ENCODE measurements at places on chromosomes 2 and 18.
A peak's percentile ranks its signal among the peaks of the same experiment; 100 is the strongest.

GRCh38 chr2:205686783-205687640, 4.7 kb downstream of the NRP2 start:
- DNase-seq, result peak; percentile 65

- no peak for DNase-seq
Measured at GRCh38 chr2:139872032-139872431, 1091.8 kb upstream of the NXPH2 start.

GRCh38 chr2:231480781-231481180, 16.5 kb upstream of the NCL start:
- no peak for DNase-seq

- no peak for DNase-seq
Measured at GRCh38 chr2:188365058-188365641, 73.5 kb downstream of the GULP1 start.

DNA sequence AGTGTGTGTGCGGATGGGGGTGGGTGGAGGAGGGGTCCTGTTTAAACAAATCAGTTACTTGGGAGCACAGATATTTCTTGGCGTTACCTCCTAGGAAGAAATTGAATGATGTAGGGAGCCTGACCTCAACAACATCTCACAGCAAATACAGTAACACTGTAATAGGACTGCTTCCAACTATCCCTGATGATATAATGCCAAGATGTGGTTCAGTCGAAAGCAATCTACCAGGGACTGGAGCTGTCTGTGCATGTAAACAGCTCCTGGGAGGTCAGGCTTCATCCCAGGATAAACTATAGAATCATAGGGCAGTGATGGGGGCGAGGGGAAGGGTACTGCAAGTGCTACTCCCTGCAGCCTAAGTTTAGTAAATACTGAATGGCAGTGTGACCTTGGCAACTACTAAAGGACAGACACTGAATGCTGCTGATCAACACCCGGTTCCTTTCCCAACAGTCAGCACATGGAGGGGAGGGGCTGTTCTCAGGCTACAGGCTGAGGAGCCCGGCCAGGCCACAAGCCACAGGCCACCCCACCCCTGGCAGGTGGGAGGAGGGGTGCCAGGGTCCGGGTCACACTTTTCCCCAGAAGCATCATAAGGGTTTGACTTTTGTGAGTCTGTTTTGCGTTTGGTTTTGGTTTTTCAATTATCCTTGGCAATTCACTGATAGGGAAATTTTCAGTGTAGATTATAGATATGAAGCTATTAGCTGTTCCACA, 85.3 kb upstream of the ZNF397 start:
- DNase-seq, result no peak

DNA sequence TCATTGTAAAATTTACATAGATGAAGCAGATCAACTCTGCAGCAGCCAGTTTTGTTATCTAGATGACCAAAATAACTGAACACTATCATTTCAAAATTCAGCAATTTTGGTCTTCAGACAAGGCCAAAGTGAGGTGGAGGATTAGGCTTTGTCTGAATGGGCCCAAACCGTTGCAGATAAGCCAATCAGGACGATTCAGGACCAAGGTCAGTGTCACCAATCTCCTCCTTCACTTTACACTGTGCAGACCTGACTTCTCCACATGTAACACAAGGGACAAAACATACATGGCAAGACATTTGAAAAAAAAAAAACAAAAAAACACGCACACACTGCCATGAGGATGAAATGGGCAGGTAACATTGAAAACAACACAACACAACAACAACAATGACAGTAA, 211.2 kb downstream of the NAPG start:
- DNase-seq, result no peak

DNA sequence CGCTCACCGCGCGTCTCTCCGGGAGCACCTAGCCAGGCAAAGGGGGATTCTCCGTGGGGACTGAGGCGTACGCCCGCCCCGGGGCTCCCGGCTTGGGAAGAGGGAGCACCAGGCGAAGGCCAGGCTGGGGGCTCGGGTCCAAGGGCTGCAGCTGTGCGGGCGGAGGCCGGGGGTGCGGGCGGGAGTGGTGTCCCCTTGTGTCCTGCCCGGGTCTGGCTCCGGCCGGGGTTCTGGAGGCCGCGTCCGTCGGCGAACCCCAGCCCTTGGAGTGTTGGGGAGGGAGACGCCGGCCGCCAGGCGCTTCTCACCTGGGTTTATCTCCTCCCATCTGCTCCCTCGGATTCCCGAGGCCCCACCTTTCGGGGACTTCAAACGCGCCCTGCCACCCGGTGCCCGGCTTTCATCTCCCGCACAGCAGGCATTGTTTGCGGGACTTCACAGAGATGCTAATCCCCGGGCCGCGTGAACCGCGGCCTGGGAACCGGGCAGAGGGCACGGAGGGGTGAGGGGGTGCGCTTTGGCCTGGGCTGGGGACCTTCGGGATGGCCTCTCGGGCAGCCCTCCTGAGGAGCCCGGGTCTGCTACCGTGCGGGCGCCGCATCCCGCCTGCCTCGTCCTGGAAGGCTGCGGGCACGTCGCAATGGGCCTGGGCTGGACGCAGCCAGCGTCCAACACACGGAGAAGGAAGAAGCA, 5.0 kb upstream of the GBX2 start:
- no peak for DNase-seq

DNA sequence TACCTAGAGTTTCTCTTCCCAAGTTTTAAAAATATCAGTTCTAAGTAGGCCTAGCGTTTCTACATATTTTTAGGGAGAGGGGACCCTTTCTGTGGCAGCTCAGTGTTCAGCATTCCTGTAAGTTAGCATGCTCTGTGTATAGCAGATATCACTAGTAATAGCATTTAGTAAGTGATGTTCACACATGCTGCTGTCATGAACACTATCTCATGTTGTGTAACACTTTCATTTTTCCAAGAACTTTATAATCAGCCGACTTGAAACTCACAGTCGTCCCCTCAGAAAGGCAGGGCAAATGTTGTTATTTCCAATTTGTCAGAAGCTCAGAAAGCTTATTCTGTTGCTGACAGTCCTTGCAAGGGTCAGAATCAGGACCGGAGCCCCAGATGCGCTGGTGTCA, 267.7 kb downstream of the ALPK2 start:
- DNase-seq, result no peak

DNA sequence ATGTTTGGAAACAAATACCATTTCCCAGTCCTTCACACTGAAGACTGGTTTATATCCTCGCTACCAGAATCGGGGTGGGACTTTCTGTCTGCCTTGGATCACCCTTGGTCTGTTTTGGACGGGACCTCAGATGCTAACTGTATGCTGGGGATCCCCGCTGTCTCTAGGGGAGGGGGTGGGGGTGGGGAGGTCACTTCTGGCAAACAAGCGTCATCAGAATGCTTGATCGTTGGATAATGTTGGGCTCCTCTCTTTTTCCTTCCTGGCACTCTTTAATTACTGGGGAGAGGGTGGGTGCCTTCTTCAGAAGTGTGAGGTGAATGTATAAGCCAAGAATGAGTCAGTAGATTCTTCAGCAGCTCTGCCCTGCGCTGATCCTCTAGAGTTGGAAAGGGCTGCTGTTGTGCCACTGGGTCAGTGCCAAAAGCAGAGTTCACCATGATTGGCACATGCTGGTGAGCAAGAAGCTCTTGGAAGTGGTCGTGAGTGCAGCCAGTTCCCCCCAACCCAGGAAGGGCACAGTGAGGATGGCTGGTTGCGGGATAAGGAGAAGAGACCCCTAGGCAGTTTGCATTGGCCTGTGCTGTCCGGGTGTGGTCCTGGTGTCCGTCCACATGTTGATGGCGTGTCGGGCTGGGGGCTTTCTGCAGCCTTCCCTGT, 32.2 kb downstream of the DGKD start:
- no peak for DNase-seq

- no peak for DNase-seq
Measured at GRCh38 chr2:172849519-172850217, 114.0 kb downstream of the RAPGEF4 start.

DNA sequence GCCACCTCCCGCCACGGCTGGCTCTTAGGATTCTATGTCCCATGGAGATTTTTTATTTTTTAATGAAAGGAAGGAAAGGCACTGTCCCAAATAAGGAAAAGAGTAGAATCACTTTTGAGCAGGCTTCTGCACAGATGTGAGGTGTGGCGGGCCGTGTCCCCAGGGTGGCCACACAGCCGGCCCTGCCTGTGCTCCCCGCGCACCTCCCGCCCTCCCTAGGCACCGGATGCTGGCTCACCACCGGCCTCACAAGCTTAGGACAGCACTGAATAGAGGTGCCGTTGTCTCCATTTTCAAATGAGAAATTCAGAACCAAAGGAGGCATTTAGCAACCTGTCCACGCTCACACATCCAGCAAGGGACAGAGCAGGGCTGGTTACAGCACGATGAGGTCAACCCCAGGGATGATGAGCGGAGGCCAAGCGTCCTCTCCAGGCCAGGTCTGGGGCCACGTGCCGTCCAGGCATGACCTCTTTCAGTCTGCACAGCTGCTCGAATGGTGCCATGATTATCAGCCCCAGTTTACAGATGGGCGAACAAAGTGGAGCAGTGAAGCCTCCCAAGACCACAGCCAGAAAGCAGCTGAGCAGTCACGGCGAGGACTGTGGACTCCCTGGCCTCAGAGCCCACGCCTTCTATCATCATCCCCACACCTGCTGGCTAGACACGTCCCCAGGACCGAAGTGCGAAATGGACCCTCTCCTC, 20.7 kb upstream of the TEX51 start:
- no peak for DNase-seq

- DNase-seq, result no peak
Measured at GRCh38 chr2:55133467-55134315, 83.4 kb upstream of the RTN4 start.

Measured in DMS79 (cell line).